ENCODE measurements at places on chromosomes 11 and 22.

DNA sequence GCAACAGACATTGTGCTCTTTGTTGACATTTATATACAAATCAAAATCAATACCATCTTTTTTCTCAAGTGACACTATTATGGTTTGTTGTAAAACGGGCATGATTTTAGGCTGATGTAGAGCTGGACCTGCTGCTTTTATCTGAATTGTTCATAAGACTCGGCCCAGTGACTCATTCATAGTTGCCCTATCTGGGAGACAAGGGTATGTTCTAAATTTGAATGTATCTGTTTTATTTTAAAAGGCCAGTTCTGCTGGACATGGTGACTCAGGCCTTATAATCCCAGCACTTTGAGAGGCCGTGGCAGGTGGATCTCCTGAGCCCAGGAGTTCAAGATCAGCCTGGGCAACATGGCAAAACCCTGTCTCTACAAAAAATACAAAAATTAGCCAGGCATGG lies 39.3 kb downstream of the CEP295 start:
- DNase-seq, result no peak

GRCh38 chr11:19673924-19674729 lies 38.5 kb upstream of the NAV2 start:
- no peak for DNase-seq

DNA sequence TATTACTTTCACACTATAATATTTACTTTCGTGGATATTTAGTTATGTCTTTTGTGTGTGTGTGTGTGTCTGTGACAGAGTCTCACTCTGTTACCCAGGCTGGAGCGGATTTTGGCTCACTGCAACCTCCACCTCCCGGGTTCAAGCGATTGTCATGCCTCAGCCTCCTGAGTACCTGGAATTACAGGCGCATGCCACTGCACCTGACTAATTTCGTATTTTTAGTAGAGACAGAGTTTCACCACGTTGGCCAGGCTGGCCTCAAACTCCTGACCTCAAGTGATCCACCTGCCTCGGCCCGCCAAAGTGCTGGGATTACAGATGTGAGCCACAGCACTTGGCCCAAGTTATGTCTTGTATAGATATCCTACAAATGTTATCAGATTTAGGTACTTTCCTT lies 9.9 kb downstream of the PISD start:
- DNase-seq, result no peak

- DNase-seq, result peak; percentile 26
Observed at GRCh38 chr22:25235547-25236290, 16.3 kb downstream of the CRYBB2 start.

GRCh38 chr22:20619045-20619892 lies 111.9 kb downstream of the MED15 start:
- DNase-seq, result no peak

DNA sequence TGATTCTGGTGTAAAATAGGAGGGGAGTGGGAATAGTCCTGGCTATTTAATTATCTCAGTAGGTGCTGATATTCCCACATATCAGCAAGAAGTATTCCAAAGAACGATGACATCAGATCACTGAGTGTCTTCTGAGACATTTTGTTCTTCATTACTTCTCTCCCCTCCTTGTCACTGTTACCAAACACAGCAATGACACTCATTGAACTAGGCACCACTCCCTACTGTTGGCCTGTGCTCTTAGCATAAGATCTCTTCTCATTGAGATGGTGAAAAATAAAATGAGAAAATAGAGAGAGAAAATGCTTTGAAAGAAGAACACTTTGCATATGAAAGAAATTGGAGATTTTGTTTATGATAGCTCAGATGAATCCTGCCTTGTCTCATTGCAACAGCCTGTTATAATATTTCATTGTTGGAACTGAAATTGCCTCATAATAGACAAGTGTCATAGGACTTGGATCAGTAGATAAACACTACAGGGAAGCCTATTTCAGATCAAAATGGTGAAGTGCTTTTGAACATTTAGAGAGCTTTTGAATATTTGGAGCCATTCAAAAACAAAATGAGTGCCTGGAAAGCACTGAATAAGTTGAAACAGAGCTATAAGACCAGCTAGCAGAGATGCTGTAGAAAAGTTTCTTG lies 11.3 kb upstream of the ETS1 start:
- DNase-seq, result no peak

DNA sequence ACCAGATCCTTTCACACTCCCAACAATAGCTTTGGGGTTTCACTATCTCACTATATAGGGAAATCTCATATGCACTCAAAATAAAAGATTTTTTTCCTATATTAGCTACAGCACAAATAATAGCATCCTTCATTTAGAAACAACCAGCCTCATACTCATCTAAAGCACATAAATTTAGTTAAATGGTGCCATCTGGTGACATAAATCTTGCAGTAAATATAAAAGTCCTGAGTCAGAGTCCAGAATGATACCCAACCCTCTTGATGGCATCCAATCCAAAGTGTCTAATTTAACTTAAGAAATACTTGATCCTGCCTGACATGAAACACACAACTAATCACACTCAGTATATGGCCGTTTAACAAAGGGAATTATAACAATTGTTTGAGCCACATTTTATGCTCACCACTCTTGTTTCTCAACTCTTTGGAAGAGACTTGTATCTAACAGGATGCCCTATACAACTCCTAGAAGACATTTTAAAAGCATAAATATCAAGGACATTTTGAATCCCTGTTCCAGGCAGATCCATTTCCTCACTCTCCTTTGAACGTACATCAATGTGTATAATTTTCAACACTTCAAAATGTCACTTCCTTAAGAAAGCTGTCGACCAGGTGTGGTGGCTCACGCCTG lies 36.2 kb downstream of the DLG2 start:
- DNase-seq, result no peak

DNA sequence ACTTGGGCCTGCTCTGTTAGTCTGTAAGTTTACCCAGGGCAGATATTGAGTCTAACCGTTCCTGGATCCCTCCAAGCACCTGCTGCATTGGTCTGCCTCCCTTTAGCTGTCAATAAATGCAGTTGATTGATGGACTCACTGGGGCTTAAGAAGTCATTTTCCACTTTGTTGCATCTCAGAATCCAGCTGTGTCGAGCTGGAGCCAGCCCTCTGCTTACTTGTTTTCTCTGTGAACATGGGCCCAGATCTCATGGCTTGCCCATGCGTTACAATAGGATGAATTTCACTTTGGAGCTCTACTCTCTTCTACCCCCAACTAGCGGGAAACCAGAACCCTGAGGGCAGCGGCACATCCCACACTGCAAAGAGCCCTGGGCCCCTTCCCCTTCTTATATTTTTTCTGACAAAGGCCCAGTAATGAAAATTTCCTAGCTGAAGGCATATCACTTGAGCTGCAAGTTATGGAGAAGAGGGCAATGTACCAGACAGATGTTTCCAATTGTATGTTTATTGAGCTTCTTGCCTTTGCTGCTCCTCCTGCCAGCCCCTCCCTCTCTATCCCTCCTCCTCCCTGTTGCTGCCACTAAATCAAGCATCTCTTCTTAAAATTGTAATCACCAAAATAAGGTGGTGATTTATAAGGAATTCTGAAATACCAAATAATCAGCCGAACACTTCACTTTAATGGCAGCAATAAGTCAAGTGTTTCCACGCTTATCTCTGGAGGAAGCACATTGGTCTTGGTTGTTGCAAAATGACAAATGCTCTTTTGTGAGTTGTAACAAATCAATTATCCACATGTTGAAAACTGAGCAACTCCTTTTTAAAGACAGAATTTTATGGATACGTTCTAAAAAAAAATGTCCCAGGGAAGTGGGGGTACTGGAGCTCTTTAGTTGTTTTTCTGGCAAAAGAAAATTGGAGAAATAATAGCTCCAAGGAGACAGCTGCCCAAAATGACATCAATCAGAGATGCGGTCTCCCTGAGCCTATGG lies 212.3 kb upstream of the ZBED5 start:
- DNase-seq, result no peak

- no peak for DNase-seq
Observed at GRCh38 chr11:12199231-12199948, 89.0 kb downstream of the MICAL2 start.
